ENCODE measurements at places on chromosomes 16 and 17.

DNA sequence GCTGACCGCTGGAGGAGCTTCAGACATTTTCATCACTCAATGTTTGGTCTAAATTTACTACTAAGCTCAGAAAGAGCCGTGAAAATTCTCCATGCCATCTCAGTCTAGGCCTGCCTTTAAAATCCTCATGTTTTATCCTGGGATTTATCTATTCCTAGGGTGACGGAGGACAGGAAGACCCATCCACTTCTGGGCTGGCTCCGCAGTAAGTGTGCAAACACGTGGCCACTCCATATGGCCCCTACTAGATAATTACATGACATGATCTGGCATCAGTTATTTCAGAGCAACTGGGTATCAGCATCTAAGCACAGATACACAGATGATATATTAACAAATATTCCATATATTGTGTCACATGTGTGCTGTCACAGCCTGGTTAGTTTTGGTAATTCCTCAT lies 77.8 kb upstream of the HS3ST4 start:
- no peak for DNase-seq

- DNase-seq, result no peak
Measured at GRCh38 chr17:57391076-57391825, 134.9 kb downstream of the MSI2 start.

- DNase-seq, result no peak
Measured at GRCh38 chr17:42784811-42785592, 4.6 kb downstream of the WNK4 start.

DNA sequence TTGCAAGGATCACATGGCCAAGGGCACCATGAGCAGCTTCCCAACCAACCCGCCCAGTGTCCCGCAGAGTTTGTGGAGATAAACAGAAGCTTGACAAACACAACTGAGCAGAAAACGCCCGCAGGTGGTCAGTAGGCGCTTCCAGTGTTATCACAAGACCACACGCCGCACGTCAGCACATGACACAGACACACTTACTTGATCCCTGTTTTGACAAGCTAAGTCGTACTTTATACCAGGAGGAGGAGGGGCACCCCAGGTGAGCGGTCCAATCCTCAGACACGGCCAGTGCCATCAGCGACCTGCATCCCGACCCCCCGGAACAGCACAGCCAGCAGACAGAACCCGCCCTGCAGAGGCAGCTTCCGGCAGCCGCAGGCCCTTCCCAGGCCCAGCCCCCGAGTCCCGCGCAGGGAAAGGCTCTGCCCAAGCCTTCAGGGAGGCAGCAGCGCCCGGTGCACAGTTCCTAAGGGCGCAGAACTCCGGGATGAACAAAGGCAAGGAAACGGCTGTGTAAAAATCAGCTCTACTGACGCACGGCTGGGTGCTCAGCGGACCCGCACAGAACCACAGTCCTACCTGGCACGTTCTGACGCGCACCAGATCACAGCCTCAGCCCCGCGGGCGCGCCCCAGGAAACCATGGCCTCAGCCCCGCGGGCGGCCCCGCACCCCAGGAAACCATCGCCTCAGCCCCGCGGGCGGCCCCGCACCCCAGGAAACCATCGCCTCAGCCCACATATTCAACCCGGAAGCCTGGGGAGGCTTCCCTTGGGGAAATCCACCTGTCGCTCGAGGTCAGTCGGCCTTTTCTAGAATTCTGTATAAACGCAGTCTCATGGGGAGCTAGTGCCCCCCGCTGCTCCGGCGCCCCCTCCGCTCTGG lies 27.8 kb downstream of the AXIN1 start:
- DNase-seq, result no peak

GRCh38 chr17:75270966-75271232 lies at the start of gene MIF4GD:
MIF4GD (minus strand) TSS chr17:75271231; CDS start chr17:75270195, 1,036 bp downstream.
- DNase-seq, result no peak

DNA sequence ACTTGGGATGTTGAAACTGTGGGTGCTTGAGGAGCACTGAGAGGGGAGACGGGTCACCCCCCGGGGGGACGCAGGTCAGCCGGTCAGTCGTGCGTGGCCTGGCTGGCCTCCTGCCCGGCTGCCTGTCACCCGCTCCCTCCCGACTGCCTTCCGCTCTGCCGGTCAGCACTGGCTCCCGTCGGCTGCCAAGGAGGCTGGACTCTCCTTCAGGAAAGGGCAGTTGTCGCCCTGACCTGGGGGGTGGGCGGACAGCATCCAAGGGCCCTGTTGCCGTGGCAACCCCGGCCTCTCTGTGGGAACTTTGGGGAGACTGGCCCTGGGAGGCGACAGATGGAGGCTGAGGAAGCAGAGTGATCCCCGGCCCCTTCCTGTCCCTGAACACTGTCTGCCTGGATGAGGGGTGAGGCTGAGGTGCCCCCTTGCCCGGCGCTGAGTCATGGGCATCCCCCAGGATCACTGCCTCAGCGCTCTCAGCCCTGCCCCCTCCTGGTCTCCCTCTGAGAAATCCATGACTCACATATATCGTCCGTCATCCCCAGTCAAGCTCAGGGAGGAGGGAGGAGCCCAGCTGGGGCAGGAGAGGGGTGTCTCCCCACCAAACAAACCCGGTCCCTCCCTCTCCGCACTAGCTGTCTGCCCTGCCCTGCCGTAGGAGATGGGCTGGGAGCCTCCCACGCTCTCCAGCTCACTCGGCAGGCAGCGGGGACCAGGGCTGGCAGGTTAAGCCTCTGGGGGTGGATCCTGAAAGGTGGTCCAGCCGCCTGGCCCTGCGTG lies at the start of gene ADGRG1:
TSS of gene ADGRG1 (plus strand) at position 623 of the 774 bp plus-strand sequence. CDS start 21,658 bp downstream, outside the sequence.
- DNase-seq, result peak; percentile 86

- peak; percentile 57 for DNase-seq
Measured at GRCh38 chr17:78356101-78356713, 3.7 kb downstream of the SOCS3 start.

- DNase-seq, result no peak
Measured at GRCh38 chr16:82880346-82880745, 253.6 kb downstream of the CDH13 start.

DNA sequence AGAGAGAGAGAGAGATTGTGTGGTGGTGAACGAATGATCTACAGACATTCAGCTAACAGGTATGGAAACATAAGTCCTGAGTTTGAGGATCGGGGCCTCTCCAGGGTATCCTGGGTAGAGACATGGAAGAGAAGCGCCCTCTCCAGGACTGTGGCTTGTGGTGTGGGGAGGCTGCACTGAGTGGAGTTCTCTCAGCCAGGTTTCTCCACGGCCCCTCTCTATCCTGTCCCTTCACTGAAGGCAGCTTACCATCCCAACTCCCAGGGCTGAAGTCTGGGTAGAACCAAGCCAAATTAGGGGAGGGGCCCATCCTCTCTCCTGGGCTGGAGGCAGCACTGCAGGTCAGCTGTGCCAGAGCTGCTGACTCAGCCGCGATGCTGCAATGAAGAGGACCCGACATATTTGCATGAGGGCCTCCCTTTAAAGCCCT lies 6.2 kb downstream of the C1QL1 start:
- no peak for DNase-seq

GRCh38 chr17:14859542-14859941 lies 405.6 kb downstream of the PMP22 start:
- no peak for DNase-seq

GRCh38 chr17:27622986-27623385 lies 8.0 kb upstream of the LGALS9 start:
- DNase-seq, result no peak

DNA sequence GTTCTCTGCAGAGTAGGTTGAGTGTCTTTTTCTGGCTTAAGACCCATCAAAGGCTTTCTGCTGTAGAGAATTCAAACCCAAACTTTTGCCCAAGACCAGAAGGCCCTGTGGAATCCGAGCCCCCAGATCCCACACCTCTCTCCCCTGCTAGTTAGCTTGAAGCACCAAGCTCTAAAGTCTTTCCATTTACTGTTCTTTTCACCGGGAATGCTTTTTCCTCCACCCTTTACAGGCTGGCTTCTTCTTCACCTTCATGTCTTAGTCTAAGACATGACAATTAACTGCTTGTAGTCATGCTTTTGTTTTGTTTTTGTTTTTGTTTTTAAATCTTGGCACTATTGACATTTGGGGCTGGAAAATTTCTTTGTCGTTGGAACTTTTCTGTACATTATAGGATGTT lies 15.5 kb downstream of the HSD17B2 start:
- DNase-seq, result no peak

GRCh38 chr17:73768691-73769090 lies 124.4 kb upstream of the SDK2 start:
- DNase-seq, result no peak

GRCh38 chr17:67837965-67838364 lies 12.7 kb downstream of the BPTF start:
- no peak for DNase-seq

DNA sequence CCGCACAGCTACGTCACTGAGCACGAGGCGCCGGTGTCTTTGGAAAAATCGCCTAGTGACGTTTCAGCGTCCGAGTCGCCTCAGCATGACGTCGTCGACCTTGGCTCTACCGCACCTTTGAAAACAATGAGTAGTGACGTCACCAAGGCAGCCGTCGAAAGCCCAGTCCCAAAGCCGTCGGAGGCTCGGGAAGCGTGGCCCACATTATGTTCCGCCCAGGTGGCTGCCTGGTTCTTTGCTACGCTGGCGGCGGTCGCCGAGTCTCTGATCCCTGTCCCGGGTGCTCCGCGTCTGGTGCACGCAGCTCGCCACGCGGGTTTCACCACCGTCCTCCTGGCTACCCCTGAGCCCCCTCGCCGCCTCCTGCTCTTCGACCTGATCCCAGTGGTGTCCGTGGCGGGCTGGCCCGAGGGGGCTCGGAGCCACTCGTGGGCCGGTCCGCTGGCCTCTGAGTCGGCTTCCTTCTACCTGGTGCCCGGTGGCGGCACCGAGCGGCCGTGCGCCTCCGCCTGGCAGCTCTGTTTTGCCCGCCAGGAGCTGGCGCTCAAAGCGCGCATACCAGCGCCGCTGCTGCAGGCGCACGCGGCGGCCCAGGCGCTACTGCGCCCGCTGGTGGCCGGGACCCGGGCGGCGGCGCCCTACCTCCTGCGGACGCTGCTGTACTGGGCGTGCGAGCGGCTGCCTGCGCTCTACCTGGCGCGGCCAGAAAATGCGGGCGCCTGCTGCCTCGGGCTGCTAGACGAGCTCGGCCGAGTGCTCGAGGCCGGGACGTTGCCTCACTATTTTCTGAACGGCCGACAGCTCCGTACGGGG lies 1.5 kb downstream of the TMEM102 start:
- DNase-seq, result peak; percentile 90

- DNase-seq, result no peak
Measured at GRCh38 chr16:69787883-69788282, 25.8 kb downstream of the WWP2 start.

- DNase-seq, result no peak
Measured at GRCh38 chr17:72363089-72363610, 242.3 kb downstream of the SOX9 start.

DNA sequence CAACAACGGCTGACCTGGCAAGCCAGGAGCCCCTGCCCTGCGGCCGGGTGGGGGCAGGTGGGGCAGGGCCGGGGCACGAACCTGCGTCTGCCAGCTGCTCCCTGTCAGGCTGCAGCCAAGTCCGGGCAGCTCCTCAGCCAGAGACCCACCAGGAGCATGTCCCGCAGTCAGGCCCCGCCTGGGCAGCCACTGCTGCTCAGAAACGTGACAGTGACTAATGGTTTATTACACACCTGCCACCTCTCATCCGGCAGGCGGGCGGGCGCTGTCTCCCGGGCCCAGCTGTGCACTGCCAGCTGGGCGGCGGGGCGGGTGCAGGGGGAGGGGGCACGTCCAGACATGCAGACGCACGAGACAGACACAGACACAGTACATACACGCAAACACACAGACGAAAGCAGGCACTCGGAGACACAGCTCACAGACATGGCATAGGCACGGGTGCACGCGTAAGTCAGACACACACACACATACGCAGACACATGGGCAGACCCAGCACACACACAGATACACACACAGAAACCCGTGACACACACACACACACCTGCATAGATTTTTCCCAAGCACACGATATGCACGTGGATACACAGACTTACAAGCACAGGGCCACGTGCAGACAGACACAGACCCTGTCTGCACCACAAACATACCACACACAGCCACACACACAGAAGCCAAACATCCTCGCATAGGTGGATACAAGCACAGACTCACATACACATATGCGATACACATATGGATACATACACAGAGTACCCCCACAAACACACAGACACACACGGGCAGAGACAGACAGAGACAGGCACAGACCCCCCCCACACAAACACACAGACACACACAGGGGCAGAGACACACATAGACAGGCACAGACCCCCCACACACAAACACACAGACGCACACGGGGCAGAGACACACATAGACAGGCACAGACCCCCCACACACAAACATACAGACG lies 248.3 kb upstream of the CIBAR2 start:
- DNase-seq, result peak; percentile 70

DNA sequence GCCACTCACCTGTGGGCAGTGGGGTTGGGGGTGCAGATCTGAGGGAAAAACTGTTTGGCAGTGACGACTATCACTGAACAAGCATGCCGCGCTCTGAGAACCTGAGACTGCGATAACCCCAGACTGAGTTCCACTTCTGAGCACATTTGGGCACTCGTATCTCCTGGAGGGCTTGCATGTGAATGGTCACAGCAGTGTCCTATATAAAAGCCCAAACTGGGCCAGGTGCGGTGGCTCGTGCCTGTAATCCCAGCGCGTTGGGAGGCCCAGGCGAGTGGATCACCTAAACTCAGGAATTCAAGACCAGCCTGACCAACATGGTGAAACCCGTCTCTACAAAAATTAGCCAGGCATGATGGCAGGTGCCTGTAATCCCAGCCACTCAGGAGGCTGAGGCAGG lies 18.7 kb downstream of the ATP2C2 start:
- DNase-seq, result no peak

GRCh38 chr17:77251622-77252183 lies 110.9 kb downstream of the SEC14L1 start:
- DNase-seq, result no peak

DNA sequence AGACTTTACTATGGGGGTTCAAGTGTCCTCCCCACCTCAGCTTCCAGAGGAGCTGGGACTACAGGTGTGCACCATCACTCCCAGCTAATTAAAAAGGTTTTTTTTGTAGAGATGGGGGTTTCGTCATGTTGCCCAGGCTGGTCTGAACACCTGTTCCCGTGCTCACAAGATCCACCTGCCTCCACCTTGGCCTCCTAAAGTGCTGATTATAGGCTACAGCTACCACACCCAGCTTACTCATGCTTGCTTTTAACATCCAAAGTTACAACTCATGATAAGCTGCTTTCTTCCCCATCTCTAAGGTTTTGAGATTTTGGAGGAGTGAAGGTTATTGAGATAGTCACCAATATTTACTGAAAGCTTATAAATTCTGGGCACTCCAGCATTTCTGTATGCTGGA lies 2.6 kb downstream of the NUP88 start:
- no peak for DNase-seq

- DNase-seq, result no peak
Measured at GRCh38 chr17:63419949-63420867, 25.9 kb downstream of the CYB561 start.

- DNase-seq, result no peak
Measured at GRCh38 chr17:36937001-36937958, at the start of gene LHX1. LHX1 (plus strand) TSS chr17:36937475; CDS start chr17:36938198, 723 bp downstream.

DNA sequence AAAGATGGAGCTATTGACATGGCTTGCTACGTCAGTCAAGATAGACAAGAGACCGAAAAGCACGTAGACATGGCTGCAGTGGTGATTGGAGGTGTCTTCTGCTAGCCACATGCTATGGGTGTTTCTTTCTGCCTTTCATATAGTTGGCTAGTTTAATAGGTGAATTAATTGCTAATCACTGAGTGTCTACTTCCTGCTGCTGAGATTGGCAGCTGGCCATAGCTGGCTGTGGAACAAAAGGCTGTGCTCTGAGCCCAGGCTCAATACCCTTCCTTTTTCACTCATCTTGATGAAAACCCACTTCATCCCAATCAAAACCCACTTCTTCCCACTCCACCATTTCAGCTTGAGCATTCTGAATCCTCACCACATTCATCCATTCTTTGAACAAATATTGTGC lies 221.4 kb upstream of the MAF start:
- no peak for DNase-seq

- DNase-seq, result no peak
Measured at GRCh38 chr16:63735456-63735855, 1386.4 kb downstream of the CDH11 start.

All from PC-9 (cell line).